ENCODE measurements at places on chromosomes 6 and 20.

- no peak for DNase-seq
Measured at GRCh38 chr6:157952861-157953351, 28.8 kb upstream of the SYNJ2 start.

- no peak for DNase-seq
Measured at GRCh38 chr6:144283646-144284477, 1.3 kb upstream of the UTRN start.

GRCh38 chr6:14068133-14068532, 49.4 kb upstream of the CD83 start:
- DNase-seq: no peak

DNA sequence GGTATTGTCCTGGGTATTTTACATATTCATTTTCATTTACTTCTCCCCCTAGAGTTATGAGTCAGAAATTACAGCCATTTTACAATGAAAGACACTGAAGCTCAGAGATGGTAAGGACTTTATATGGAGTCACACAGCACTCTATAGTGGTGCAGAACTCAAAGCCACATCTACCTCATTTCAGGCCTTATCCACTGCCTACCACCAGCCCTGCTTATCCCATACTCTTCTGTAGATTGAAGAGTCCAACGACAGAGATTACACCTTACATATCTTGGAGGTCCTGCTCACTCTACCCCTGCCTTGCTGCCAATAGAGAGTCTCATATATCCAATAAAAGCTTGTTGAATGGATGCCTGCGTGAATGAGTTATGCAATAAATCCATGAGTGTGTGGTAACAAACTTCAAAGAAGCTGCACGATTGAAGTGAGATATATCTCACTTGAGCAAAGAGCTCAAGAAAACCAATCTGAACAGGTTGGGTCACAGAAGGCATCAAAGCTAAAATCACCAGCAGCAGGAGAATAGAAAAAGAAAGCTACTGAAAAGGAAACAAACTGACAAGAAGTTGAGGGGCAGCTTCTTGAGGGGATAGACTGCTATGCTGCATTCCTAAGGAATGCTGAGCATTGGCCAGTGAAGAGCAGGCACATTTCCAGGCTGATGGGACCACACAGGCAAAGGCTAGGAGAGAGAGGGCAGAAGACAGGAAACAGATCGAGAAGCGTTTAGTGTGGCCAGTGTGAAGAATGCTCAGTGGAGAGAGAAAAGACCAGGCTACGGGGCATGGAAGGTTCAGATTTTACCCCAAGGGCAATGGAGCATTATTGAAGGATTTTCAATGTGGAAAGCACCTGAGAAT, 585.6 kb downstream of the DHX35 start:
- DNase-seq: no peak

- DNase-seq: no peak
Measured at GRCh38 chr20:4962241-4962855, 39.0 kb downstream of the SLC23A2 start.

DNA sequence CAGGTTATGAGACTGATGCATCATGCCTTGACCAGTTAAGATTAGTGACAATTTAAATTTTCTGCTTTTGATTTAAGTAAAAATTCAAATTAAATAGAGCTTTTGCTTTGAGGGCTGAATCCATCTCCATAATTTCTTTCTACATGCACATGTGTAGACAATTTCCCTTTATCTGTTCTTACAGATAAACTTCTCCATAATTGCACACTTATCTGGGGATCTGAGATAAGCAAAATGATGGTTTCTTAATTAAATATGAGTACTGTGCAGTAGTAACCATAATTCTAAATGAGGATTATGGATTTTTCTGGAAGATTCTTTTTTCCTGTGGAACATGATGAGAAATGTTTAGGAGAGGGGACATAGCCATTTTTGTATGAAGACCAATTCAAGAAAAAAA, 44.7 kb downstream of the ZFAND3 start:
- no peak for DNase-seq

DNA sequence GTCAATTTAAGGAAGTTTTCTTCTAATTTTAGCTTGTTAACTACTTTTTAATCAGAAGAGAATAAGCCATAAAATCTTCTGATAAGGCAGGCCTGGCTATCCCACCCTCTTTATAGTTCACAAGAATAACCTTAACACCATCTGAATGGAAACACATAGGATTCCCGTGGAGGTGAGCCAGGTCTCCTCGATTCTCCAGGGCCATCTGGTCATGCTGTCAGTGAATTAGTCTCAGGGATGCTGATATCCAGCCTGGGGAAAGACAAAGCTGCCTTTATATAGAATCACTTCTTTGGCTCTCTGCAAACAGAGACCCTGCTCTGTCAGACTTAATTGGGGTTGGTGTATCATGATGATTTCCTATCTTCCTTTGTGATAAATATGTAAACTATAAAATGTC, 30.1 kb upstream of the TAGAP start:
- DNase-seq: no peak

- DNase-seq: no peak
Measured at GRCh38 chr20:57881466-57882385, 171.9 kb upstream of the PMEPA1 start.

DNA sequence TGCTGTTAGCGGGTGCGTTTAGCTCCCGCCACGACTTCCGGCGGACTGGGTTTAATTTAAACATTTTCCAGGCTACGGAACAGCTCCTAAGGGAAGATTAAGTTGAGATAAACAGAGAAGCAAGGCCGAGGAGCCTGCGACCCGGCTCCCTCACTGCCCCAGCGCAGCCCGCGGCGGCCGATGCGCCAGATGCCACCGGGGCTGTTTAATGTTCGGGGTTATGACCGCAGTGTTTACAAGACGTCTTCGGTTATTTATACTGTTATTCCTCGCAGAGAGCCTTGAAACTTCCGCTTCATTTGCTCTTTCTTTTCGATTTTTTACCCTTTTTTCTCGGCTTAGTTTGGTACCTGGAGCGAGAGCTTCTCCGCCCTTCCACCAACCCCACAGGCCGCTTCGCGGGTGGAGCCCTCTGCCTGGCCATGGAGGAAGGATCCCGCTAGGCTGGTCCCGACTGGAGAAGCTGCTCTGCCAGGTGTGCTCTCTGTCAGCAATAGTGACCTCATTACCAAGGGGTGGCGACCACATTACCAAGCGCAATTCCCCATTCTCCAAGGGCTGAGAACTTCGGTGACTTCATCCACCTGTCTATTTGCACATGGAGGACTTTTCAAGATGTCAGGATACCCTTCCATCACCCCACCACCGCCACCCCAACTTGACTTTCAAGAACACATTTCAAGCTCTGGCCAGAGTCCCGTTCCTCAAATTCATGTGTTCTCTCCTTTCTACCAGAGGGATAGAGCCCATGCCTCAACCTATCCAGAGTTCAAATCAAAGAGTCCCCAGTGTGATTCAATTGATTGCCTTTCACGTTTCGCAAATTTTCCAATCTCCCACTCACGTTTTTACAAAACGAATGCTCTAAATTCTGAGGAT, 4.1 kb downstream of the TCF21 start:
- DNase-seq: no peak

DNA sequence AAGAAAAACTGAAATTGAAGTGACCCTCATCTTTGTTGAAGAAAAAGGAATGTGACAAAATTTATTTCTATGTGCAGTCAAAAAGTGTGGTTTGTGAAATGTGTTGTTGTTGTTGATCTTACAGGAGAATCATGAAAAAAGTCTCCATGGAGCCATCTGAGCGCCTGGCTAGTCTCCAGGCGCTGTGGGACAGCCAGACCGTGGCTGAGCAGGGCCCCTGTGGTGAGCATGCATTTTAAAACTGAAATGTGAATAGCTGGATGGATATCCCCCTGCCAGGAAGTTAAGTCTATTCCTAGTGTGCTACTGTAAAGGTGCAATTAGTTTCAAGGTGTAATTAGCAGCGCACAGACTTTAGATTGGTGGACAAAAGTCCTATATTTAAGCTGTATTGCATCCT, 170.6 kb downstream of the CARMIL1 start:
- DNase-seq: no peak

DNA sequence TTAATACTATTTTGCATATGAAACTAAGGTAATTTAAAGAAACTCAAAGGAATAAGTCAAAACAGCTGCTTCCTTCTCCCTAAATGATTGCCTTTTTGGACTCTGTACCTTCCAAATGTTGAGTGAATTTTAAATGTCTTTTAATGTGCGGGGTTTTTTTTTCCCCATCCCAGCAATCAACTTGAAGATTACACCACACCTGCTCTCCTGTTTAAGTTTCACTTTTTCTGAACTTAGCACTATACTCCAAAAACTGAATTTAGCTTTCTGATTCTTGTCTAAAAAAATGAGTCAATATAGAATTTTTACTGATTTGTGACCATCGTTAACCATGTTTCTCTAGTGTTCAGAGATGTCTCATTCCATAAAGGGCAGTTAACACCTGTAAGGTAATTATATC, 220.8 kb upstream of the THEMIS start:
- no peak for DNase-seq

- no peak for DNase-seq
Measured at GRCh38 chr20:15447549-15447948, 1110.1 kb upstream of the FLRT3 start.

- peak; percentile 57 for DNase-seq
Measured at GRCh38 chr6:35327349-35328027, 14.9 kb upstream of the PPARD start.

DNA sequence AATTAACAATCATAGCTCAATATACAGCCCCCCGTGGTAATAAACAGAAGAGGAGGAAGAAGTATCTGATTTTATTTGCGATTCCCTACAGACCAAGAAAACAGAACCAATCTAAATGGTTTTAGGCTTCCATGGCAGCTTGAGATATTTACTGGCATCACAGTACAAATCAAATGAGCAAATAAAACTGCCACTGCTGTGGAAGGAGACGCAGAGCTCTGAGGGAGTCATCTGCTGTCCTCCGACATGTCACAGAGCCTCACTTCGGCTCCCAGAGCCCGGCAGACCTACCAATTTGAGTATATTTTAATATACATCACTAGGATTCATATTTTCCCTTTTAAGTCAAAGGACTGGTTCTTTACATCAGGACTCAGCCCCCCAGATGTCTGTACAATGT, 145.2 kb upstream of the KCNQ5 start:
- no peak for DNase-seq

GRCh38 chr6:79468116-79468515, 69.1 kb downstream of the LCA5 start:
- DNase-seq: no peak

GRCh38 chr20:62887152-62887859, 25.7 kb upstream of the TCFL5 start:
- DNase-seq: no peak

DNA sequence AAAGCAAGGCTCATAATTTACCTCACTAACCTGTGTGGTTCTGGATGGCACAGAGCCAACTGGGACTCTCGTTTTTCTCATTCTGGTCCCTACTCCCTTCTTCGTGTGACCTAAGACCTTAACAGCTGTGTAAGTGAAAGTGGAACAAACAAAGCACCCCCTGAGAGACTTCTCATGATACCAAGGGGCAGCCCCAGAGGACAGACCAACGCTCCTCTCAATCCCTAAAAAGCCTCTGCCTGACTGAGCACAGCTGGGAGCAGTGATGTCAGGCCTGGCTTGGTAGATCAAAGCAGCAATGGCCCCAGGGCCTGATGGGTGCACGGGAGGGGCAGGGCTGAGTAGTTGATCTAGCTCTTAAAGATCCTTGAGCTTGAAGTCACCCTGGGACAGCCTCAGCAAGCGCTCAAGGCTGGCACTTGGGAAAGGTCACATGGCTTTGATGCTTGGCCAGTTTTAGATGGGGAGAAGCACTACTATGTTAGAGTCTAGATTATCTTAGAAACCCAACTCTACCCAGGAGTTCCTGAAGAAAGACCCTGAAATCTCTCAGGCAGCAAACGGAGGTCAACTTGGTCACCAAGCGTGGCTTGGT, 16.2 kb upstream of the TGM2 start:
- no peak for DNase-seq

DNA sequence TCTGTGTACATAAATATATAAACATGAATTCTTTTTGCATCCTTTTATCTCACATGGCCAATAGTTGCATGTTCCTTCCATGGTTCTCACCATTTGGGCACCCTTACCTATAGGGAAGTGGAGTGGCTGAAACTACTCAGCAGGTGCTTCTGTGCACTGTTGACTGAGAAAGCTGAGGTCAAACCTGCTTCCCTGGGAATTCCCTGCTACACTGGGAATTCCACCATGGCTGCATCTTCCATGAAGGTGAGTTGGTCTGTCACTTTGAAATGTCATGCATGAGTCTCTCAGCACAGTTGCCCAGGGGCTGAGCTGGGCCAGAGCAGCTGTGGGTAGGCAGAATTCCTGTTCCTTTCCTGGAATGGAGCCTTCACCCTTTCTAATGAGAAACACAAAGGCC, 193.8 kb upstream of the PRSS16 start:
- DNase-seq: no peak

DNA sequence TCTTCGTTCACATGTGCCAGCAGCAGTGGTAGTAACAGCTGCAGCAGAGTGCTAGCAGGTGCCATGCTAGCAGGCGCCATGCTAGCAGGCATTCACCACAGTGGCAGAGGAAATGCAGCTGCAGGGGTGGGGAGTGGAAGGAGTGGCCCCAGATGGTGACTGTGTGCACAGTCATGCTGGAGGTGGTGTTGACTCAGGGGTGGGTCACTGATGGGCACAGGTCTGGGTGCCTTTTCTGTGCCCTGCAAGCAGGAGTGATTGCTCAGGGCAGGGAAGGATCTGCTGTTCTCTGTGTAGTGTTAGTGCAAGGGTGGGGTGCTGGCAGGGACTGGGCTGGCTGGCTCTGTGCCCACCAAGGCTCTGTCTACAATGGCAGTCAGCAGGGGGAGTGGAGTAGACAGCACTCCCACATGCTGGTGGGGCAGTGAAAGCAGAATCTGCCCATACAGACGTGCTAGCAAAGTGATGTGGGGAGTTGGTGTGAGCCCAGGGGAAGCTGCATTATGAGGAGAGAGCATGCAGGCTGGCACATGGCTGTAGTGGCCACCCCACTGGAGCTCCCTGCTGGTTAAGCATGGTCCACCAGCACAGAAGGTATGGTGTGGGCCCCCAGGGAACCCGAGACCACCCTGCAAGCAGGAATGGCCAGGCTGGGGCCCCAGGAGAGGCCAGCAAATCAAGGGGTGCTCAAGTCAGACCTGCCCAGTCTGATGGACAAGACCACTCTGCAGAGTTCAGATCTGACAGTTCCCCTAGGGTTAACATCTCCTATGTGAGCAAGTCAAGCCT, 11.4 kb upstream of the TSPYL4 start:
- no peak for DNase-seq

GRCh38 chr6:129683601-129684322, 26.2 kb downstream of the ARHGAP18 start:
- DNase-seq: peak; percentile 44

GRCh38 chr6:139853302-139853992, 479.0 kb upstream of the CITED2 start:
- no peak for DNase-seq

- DNase-seq: no peak
Measured at GRCh38 chr6:144655376-144655775, 370.2 kb downstream of the UTRN start.

GRCh38 chr20:21235484-21236445, 67.4 kb upstream of the XRN2 start:
- DNase-seq: no peak

All from stimulated activated CD8-positive, alpha-beta memory T cell treated with anti-CD3 and anti-CD28 coated beads, Interleukin-4, amount 100 ng/mL, for 4 hours (primary cell).